ENCODE measurements at places on chromosomes 1 and 21. TPM values are rescaled to one million over a fixed set of nuclear protein-coding genes. Genes with fewer than 3 reads are reported as not detected.

DNA sequence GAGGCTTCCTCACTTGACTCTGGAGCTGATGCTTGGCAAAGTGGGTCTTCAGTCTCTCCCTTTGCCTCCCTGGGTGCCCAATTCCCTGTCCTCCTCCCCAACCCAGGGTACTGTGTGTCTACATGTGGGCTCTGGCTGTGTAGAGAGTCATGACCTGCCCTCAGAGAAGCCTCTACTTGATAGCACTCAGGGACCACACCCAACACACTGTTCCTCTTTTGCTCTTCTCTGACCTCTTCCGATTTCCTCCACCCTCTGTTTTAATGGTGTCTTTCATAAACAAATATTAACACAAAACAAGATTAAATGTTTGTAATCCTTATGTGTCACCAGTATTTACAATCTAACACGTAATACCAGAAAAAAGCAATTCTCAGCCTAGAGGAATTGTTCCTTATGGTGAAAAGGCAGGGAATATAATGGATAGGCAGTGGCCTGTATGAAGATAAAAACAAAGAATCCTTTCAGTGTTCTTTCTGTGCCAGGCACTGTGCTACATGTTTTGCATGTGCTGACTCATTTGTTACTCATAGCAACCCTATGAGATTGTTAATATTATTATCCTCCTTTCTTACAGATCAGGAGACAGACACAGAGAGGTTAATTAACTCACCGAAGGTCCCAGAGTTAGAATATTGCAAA lies 58.2 kb downstream of the HSD3B1 start:
- DNase-seq: no peak
- no peaks in the 10 kb centered on the region for H3K36me3 ChIP-seq
- no peak overlapping the region for H3K27ac ChIP-seq

DNA sequence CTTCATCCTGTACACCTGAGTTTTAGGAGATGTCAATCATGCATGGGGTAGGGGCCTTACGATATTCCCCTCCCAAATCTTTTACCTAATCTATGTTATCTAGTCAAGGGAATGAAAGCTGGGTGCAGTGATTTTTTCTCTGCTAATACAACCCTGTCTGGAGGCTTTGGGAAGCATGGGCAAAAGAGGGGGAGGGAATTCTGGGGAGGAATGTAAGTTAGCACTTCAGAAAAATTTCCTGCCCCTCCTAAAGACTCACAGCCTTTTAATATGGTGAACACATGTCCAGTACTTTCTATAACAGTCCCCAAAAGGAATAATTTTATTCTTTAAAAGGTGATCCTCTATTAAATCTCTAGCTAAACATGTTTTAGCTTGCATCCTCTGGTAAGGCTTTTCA lies 25.6 kb upstream of the PRELP start:
- H3K36me3 ChIP-seq: no peaks in the 10 kb centered on the region
- no peak overlapping the region for H3K27ac ChIP-seq
- DNase-seq: no peak
- no peaks in the 10 kb centered on the region for H3K27me3 ChIP-seq
- H3K4me1 ChIP-seq: no peaks in the 10 kb centered on the region

- no peak for DNase-seq
- no peak within 1 kb of the TSS for H3K4me3 ChIP-seq
- H3K27ac ChIP-seq: no peak within 1 kb of the TSS
Measured at GRCh38 chr1:182684116-182684828, at the start of gene RGS8. Gene RGS8, minus strand, starts transcription at chr1:182684587. Its CDS starts 14,938 bp downstream, at chr1:182669649.

- H3K4me1 ChIP-seq: no peaks in the 10 kb centered on the region
- no peak overlapping the region for H3K27ac ChIP-seq
- no peaks in the 10 kb centered on the region for H3K36me3 ChIP-seq
- no peaks in the 10 kb centered on the region for H3K27me3 ChIP-seq
Measured at GRCh38 chr1:152186556-152187285, 27.7 kb upstream of the RPTN start.

- no peaks in the 10 kb centered on the region for H3K27me3 ChIP-seq
- no peak for DNase-seq
- no peak overlapping the region for H3K27ac ChIP-seq
- no peaks in the 10 kb centered on the region for H3K4me1 ChIP-seq
- no peaks in the 10 kb centered on the region for H3K36me3 ChIP-seq
- no peak overlapping the region for H3K4me3 ChIP-seq
Measured at GRCh38 chr1:87170931-87171598, 157.6 kb upstream of the LMO4 start.

- no peak overlapping the region for H3K4me3 ChIP-seq
- H3K27ac ChIP-seq: peak overlapping the region; percentile 51
- H3K36me3 ChIP-seq: no peaks in the 10 kb centered on the region
- H3K27me3 ChIP-seq: no peaks in the 10 kb centered on the region
- peaks cover 8% of the 10 kb centered on the region for H3K4me1 ChIP-seq
Measured at GRCh38 chr1:103525114-103525606, 339 bp upstream of the RNPC3 start.

- peaks cover 21% of the 10 kb centered on the region for H3K4me1 ChIP-seq
- H3K27ac ChIP-seq: no peak overlapping the region
- no peaks in the 10 kb centered on the region for H3K27me3 ChIP-seq
- no peak for DNase-seq
- no peak overlapping the region for H3K4me3 ChIP-seq
Measured at GRCh38 chr1:162133566-162133965, 64.1 kb downstream of the NOS1AP start.

DNA sequence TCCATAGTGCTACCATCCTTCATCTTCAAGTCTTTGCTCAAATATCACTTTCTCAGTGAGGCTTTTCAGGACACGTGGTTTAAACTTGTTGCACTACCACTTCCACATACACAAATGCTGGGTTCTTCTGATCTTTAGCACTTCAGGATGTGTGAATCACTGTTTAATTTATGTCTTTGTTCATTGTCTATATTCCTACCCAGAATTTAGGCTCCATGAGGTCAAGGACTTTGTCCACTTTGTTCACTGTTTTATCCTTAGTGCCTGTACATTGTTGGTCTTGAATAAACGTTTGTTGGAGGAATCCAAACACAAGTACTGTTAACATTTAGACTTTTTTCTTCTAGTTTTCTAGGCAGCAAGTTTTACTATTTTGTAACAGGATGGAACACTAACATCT lies 42.6 kb upstream of the RALGPS2 start:
- no peaks in the 10 kb centered on the region for H3K27me3 ChIP-seq
- DNase-seq: no peak

DNA sequence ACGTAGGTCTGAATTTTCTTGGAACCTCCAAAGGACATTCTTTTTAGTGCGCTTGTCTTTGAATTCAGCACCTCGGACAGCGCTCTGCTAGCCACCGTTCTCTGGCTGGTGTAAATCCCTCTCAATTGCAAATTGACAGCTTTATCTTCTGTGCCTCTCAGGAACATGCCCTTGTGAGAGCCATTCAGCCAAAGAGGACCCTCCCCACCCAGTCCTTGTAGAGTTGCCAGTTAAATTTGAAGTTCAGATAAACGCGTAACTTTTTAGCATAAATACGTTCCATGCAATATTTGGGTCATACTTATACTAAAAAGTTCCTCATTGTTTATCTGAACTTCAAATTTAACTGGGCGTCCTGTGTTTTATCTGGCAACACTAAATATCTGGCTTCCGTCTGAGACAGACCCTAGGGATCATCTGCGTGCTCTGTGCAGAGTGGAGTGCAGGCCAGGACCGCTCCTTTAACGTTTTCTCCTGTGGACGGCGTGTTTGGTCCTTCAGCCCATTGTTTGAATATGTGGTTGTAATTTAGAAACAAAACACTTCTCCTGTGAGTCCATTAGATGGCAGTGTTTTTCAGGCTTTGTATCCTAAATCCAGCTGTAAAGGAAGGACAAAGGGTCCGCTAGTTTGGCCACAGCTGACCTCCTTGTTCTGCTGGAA lies 7.0 kb downstream of the KCNAB2 start:
- H3K4me3 ChIP-seq: no peak overlapping the region
- H3K27ac ChIP-seq: no peak overlapping the region
- H3K27me3 ChIP-seq: no peaks in the 10 kb centered on the region
- peaks cover under 1% of the 10 kb centered on the region for H3K4me1 ChIP-seq
- DNase-seq: peak; percentile 77
- H3K36me3 ChIP-seq: no peaks in the 10 kb centered on the region

GRCh38 chr1:6577831-6578525 lies 1.8 kb upstream of the ZBTB48 start:
- H3K4me3 ChIP-seq: no peak overlapping the region
- peaks cover 17% of the 10 kb centered on the region for H3K4me1 ChIP-seq
- no peak for DNase-seq
- H3K27me3 ChIP-seq: no peaks in the 10 kb centered on the region
- H3K36me3 ChIP-seq: no peaks in the 10 kb centered on the region

DNA sequence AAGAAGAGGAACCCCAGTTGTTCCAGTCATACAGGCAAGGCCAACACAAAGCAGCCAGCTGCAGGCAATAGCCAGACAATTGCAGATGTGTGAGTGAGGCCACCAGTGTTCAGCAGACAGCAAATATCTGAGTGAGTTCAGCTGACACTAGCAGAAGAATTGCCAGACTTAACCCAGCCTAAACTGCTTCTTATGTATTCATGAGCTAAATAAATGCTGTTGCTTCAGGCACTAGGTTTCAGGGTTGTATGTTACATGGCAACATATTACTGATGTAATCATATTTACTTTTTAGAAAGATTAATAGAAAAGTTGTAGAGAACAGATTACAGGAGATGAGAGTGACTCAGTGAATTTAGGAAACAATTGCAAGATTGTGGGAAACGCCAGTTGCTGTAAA lies 129.8 kb upstream of the CHODL start:
- no peaks in the 10 kb centered on the region for H3K36me3 ChIP-seq
- H3K27ac ChIP-seq: no peak overlapping the region
- DNase-seq: no peak
- H3K4me3 ChIP-seq: no peak overlapping the region
- no peaks in the 10 kb centered on the region for H3K27me3 ChIP-seq
- H3K4me1 ChIP-seq: no peaks in the 10 kb centered on the region

- DNase-seq: no peak
- no peak overlapping the region for H3K4me3 ChIP-seq
- no peaks in the 10 kb centered on the region for H3K27me3 ChIP-seq
- no peak overlapping the region for H3K27ac ChIP-seq
- H3K36me3 ChIP-seq: peaks cover 17% of the 10 kb centered on the region
Measured at GRCh38 chr21:15872236-15872635, 142.5 kb downstream of the USP25 start.

DNA sequence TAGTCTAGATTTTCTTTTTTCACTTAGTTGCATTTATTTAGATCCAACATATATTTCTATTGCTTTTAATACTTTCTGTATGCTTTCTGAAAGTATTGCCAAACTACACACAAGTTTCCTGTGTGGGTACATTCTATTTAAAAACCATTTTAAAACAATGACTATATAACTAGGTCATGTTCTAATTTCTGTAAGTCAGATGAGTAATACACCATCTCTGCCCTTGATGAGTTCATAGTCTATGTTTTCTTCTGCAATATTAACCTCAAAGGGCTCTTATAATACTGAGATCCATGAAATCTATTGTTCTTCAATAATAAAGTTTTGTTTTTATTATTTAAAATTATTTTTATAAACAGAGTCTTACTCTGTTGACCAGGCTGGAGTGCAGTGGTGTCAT lies 68.3 kb downstream of the RNASEL start:
- H3K4me3 ChIP-seq: no peak overlapping the region
- H3K36me3 ChIP-seq: no peaks in the 10 kb centered on the region
- H3K27me3 ChIP-seq: peaks cover 3% of the 10 kb centered on the region
- no peaks in the 10 kb centered on the region for H3K4me1 ChIP-seq
- DNase-seq: no peak

The SLC44A3 gene
- 12.2 TPM for total RNA-seq

The FBXO28 gene
- total RNA-seq: 27.6 TPM

The LCE6A gene
- total RNA-seq: not detected

The LCE1D gene
- not detected for total RNA-seq

Measured in adrenal gland (tissue), 19 donors.